ENCODE measurements at places on chromosomes 2 and 18.
A peak's percentile ranks its signal among the peaks of the same experiment; 100 is the strongest.

DNA sequence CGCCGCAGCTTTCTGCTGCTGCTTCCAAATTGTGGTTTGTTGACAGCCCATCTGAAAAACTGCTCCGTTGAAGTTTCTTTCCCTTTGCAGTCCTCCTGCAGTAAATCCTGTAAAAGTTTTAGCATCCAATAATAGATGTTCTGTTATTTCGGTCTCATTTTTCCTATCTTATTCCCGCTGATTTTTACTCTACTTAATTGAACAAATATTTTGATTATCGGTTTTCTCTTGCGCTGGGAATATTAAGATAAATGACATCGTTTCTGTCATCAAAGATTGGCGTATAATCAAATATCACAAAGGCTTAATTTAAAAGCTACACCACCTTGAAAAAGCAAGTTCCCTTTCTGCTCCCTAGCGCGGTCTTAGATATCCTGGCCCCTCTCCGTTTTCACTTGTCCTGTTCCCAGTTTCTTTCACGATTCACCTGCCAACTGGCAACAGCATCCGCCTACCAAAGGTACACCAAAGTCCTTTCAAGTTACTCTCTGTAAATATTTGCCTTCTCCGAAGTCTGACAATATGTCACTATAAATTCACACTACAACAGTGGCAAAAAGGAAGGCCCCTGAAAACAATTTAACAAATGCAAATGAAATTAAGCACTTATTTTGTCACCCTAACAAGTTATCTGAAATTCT lies 1.0 kb upstream of the STRN start:
- no peak for DNase-seq

DNA sequence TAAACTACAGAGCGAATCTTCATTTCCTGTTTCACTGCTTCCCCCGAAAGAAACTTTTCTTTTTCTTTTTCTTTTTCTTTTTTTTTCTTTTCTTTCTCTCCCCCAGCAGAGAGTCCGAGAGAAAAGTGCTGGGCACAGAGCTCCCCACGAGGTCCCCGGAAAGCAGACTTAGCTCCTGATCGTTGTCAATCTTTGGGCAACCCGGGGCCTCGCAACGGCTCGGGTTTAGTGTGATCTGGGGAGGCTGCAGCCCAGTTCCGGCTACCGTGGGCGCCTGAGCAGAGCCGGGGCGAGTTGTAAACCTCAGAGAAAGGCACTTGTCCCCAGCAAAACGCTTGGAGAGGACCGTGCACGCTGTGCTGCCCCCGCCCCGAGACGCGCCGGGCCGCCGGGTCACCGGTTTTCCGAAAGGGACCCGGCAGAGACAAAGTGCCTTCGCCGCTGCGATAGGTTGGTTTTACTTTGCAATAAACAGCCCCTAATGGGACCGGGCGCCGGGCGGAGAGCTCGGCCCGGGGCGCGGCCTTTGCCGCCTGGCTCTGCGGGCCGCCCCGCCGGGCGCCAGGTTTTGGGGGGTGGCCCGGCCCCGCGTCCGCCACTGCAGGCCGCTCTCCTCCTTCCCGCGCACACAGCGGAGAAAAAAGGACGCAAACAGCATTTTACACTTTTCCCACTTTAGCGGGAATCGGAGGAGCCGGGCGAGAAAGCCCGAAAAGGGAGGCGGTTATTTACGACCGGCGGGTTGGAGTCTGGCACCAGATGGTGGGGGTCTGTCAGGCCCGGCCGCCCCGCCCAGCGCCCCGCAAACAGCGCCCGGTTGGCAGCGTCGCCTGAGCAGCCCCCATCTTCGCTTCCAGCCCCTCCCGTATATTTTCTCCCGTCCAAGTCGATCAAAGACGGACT lies 136.0 kb downstream of the INSIG2 start:
- peak; percentile 49 for DNase-seq

- DNase-seq: no peak
Measured at GRCh38 chr2:239028253-239028619, 180.4 kb downstream of the TWIST2 start.

GRCh38 chr2:78147466-78147865 lies 625.3 kb upstream of the LRRTM4 start:
- DNase-seq: no peak

GRCh38 chr2:72828840-72829507 lies 3.1 kb upstream of the EXOC6B start:
- no peak for DNase-seq

DNA sequence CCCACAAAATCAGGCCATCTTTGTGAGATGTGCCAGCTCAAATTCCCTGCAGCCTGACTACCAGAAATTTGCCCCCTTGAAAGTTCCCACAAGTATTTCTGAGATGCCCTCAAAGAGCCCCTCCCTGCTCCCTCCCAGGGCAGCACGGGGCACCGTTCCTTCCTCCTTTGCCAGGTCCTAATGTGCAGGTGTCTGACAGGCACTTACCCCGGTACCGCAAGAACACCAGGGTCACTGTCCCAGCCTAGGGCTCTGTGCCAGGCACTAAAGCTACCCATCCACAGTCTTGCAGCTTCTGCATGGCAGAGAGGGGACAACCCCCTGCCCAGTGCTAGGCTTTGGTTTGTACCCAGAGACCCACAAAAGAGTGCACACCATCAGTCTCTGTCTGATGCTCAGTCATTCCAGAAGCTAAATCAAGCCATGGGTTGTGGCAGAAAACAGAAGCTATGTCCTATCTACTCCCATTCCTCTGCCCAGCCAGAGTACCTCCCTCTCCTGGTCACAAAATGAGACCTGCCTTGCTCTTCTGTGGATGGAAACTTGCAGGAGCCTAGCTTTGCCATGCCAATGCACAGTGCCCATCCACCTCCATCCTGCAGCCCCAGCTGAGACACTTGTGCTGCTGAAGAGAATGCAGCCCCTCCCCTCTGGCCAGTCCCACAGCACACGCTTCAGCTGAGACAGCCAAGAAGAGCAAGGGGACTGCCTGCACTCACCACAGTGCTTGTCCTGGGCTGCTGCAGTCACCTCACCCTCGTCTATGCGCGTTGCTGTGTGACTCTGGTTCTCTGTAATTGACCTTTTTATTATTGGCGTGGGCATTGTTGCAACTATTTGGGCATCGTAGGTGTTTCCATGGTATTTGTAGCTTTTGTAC lies 48.7 kb downstream of the INPP5D start:
- DNase-seq: no peak

DNA sequence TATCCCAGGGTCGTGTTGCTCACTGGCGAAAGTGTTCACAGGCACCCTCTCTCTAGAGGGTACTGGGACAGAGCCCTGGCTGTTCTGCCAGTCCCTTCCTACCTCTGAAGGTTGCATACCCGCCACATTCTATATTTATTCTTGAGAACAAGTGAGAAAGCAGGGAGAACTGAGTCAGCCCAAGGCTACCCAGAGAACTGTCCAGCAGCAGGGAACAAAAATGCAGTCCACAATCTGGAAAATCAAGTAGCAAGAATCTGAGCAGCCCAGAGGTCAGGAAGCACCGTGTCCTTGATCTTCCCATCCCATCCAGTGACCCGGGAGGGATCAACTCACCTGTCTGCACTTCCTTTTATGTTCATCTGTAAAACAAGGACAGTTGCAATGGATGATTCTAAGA lies 164.1 kb downstream of the FBXO15 start:
- no peak for DNase-seq

GRCh38 chr18:32930695-32931301 lies 158.0 kb upstream of the KLHL14 start:
- no peak for DNase-seq

DNA sequence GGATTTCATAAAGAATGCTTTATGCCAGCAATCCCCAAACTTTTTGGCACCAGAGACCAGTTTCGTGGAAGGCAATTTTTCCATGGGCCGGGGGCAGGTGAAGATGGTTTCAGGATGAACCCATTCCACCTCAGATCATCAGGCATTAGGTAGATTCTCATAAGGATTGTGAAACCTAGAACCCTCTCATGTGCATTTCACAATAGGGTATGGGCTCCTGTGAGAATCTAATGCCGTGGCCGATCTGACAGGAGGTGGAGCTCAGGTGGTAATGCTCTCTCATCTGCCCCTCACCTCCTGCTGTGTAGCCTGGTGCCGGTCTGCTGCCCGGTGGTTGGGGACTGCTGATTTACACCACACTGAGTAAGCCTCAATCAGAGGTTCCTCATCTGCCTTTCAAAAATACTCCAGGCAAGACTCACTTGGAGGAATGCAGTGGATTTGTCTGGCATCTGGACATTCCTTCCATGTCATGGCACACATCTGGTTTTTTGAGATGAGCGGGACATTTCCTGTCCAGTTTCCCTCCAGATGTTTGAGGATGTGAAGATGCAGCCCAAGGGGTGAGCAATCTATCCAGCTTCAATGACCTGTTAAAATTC lies 185.8 kb downstream of the VAPA start:
- no peak for DNase-seq

DNA sequence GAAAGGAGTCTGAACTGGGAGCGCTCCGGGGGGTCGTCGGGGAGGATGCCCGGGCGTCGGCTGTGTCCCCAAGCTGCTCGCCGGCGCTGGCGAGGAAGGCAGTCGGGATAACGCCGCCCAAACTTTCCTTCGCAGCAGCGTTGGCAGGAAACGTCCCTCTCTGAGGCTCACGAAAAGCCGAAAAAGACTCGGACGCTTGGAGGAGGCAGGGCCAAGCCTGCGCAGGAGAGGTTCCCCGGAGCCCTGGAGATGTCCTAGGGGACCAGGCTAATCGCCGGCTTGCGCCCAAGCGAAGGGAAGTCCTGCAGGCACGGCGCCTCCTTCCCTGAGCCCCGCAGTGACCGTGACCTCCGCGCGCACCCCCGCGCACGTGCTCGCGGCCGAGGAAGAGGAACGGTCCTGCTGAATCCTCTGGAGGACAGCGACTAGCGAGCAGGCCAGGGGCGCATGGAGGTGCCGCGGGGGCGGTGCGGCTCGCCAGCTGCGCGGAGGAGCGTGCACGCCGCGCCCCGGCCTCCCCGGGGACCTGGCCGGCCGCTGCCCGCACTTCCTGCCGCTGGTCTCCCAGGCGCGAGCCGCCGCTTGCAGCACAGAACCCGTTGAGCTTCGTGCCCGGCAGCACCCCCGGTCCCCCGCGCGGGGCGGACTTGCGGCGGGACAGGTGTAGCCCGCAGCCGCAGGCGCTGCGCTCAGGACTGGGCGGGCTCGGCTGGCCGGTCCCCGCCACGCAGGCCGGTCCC lies at the start of gene SH3RF3:
SH3RF3 (plus strand) TSS at position 590 of the 740 bp plus-strand sequence.
- DNase-seq: peak; percentile 69

All from lower lobe of right lung (tissue), 2 donors.